Stimulated activated naive CD8-positive, alpha-beta T cell treated with anti-CD3 and anti-CD28 coated beads, Interleukin-15, Interleukin-2, amounts not matched to agents 100 U/mL and 50 U/mL, for 24 hours (primary cell): ENCODE measurements at places on chromosomes 11 and 22.

GRCh38 chr11:132648851-132649250 lies 883.5 kb downstream of the OPCML start:
- no peak for DNase-seq

DNA sequence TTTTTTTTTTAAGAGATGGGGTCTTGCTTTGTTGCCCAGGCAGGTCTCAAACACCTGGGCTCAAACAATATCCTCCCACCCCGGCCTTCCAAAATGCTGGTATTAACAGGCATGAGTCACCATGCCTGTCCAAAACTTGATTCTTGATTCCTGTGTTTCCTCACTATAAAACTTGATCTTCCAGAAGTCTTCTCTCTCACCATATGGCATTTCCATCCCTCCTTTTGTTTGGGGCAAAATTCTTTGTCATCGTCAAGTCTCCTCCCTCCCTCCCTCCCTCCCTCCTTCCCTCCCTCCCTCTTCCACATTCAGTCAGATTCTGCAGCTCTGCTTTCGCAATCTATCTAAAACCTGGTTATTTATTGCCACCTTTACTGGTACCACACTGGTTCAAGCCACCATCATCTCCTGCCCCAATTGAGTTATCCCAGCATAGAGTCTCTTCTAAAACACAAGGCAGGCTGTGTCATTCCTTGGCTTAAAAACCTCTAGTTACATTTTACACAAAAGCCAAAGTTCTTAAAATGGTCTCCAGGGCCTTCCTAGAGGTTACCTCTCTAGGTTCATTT lies 65.0 kb upstream of the HORMAD2 start:
- no peak for DNase-seq

- DNase-seq, result no peak
Measured at GRCh38 chr22:44243761-44244160, 63.0 kb downstream of the PARVG start.

DNA sequence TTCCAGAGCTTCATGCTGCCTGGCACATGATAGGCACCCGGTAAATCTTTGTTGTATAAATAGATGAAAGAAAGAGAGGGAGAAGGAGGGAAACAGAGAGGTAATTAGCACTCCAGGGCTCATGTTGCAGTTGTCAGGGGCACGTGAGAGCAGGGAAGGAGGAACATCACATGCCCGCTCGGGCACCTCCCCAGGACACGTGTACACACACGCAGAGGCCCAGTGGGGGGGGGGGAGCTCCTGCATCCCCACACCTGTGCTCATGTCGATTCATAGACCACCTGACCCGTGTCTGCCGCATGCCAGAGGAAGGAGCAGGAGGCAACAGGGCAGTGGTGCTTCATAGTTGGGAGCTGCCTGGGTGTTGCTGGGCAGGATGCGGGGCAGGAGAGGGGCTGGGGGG lies 37.1 kb upstream of the NNMT start:
- DNase-seq, result no peak

DNA sequence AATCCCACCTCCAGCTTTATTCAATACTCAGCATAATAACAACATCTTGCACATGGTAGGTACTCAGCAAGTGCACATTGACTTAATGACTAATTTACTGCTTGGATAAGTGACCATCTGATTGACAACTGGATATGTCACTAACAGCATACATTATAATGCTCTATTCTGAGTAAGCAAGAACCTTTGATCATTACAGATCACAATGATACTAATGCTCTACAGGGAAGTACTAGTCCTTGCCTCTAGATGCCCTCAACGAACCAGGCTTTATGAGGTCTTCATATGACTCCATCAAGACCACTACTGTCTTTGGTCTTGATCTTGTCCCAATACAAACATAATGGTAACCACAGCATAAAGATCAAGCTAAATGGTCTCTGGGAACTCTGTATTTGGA lies 167.6 kb upstream of the MTMR2 start:
- DNase-seq, result no peak

DNA sequence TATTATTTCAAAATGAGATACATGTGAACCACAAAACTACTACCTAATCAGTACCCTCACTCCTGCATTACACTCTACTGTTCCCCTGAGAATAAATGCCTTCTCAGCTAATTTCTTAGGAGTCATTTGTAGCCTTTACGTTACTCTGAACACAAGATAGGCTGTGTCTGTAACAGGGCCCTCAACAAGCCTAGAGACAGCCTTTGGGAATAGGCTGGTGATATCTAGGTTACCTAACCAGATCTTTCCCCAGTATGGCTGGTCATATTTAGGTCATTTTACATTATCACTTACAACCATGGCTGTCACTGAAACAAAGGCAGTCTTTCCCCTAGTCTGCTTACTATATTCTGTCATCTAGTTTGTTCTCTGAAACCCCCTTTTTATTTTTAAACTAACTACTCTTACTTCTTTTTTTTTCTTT lies 14.2 kb downstream of the ATM start:
- DNase-seq, result no peak

DNA sequence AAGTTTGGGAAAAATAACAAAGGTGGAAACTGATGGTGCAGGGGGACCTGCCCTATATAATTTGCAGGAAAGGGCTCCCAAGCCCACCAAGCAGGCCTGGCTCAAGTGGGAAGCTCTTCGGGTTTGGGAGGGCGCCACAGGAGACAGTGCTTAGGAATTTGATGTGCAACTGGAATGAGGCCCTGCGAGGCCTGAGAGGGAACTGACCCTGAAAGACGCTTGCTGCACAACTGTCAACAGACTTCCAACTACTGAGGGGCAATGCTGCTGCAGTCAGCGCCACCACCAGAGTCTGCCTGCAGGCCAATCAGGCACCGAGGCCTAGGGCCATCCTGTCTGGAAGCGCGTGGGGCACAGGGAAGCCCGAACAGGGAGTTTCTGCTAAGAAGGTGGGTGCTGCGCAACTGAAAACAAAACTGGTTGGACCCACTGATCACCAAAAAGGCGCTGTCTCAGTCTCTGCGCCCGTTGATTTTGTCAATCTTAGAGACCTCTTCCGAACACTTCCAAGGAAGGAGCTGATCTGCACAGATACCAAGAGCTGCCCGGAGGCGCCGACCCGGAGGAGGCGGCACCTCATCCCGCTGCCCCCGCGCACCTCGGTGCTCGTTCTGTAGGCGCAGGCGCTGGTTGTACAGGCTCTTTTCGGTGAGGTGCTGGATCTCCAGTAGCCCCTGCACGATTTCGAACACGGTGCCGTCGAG lies 667 bp downstream of the DGCR6L start:
- no peak for DNase-seq

GRCh38 chr11:128318856-128319474 lies 268.4 kb downstream of the ETS1 start:
- DNase-seq, result peak; percentile 84

DNA sequence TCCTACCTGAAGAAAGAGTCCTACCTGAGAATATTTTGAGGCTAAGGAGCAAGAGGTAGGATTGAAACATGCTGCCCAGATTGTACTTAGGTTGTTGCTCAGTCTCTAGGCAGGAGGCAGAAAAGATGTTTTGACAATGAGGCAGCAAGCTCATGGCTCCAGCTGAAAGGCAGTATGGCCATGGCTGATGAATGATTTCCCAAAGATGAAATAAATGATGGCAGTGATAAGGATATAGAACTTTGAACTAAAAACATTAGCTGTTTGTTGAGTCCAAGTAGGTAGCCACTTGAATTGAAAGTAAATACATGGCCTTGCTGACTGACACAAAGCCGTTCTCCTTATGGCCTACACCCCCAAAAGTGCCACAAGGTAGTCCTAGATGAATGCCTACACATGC lies 6.8 kb upstream of the NEU3 start:
- no peak for DNase-seq

GRCh38 chr11:100823360-100823759 lies 136.3 kb downstream of the ARHGAP42 start:
- no peak for DNase-seq

DNA sequence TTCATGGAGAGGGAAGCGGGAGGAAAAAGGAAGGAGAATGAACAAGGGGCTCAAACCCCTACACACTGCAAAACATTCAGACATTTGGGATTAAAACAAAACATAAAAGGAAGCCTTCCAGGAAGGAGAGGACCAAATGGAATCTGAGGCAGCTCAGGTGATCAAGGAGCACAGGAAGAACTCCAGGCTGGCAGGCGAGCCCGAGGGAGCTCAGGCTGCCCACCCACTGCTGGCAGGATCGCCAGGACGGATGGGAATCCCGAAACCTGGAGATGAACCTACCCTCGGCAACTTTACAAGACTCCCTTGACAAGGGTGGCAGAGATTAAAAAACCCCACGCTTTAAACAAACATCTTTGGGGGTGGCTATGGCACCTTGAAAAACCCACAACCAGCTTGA lies 5.0 kb upstream of the PYGM start:
- DNase-seq, result no peak

DNA sequence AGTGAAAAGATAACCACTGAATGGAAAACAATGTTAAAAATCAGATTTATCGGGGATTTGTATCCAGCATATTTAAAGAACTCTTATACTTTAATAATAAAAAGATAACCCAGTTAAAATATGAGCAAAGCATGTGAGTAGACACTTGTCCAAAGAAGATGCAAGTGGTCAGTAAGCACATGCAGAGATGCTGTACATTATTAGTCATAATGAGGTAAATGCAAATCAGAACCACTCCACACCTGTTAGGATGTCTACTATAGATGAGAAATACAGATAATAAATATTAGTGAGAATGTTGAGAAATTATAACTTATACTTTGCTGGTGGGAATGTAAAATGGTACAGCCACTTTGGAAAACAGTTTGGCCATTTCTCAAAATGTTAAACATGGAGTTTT lies 28.0 kb downstream of the QSER1 start:
- no peak for DNase-seq

DNA sequence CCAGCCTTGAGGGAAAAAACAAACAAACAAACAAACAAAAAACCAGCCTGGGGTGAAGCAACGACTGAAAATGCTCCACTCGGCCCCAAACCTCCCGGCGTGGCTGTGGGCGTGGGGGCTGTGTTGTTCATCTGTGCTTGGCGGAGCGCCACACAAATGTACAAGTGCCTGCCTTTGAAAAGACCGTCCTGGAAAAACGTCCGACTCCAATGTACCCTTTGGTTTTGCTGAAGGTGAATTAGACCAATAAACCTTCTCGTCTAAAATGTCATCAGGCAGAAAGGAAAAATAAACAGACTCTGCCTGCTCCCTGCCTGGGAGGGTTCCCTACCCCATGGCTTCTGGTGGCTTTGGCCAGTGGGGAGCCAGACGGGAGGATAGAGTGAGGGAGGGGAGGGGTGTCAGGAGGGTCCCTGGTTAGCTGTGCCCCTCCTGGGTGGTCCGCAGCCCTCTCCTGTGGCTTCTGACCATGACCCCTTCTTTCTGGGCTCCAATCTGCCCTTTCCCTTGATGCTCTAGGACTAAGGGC lies 93.9 kb downstream of the TRMU start:
- DNase-seq, result no peak

GRCh38 chr11:104219096-104219495 lies 55.1 kb upstream of the PDGFD start:
- no peak for DNase-seq

- no peak for DNase-seq
Measured at GRCh38 chr11:114092478-114092877, 33.0 kb downstream of the ZBTB16 start.

DNA sequence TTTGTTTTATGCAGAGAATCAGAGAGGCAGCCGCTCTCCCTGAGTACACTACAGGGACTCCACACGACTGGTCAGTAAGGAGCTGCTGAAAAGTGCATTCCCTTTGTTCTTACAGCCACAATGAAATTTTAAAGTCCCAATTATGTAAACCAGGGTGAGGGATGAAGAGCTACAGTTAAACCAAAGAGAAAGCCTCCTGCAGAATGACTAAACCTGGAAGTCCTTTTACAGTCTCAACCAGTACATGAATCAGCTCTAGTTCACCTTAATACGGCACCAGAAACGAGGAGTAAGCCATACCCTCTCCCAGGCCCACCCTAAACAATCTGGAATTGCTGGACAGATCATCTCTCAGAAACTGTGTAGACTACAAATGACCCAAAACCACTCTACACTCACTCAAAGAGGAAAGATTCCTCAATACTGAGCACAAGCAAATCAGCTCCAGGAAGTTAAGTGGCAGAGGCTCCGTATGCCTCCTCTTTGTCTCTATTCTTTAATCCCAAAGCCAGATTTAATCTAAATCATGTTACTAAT lies 113.1 kb downstream of the RBFOX2 start:
- DNase-seq, result no peak

DNA sequence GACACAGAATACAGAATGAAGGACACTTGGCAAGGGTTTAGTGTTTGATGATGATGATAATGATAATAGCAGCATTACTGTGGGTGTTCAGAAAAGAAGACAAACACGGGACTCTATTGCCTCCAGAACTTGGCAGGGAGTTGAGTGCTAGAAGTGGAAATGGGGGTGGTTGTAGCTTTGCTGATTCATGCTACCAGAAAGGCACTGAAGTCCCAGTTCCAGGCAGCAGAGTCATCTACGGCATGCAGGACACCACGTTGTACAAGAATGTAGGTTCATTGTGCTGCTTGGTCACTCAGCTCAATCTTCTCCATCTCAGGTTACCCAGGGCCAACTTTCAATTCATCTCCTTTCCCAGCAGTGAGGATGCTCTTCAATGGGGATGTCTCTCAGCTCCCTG lies 115.7 kb downstream of the NTM start:
- DNase-seq, result no peak

DNA sequence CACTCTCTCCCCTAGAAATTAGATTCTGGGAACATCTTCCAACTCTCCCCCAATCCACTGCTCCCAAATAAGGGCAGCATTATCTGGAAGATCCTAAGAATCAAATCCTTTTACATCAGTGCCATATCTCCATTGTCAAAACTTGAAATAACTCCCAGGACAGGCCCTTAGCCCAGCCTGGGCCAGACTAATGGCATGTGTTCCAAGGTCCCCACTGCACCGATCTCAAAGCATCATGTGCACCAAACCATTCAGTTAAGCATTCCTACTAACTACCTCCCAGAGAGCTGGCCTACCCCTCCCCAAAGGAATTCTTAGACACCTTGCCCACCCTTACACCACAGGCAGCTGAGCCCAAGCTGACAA lies 44.2 kb upstream of the POU2AF1 start:
- DNase-seq, result no peak

- DNase-seq, result no peak
Measured at GRCh38 chr11:61335355-61335710, 2.3 kb downstream of the TKFC start.

DNA sequence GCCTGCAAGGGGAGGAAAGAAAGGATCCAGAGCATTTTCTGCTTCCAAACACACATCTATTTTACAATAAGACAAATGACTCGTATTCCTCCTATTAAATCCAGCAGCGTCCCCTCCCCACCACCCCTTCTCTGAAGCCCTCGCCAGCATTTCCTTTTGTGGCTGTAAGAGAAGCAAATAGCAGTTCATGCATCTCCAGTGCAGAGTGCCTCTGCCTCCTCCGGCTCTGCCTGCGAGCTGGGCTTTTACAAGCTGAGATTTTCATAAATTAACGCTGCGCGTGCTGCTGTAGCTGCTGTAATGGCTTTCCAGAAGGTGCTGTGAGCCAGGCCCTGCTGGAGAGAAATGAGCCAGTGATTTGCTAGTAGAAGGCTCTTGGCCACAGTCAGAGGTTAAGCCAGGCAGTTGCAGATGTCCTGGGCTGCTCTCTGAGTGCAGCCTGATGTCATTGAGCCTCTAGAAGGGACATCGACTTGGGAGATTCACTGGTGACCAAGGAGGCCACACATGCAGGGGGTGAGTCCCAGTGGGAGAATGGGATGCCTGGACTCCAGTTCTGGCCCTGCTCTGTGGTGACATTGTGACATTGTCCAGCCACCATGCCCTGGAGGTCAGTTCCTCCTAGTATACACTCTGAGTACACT lies 134.5 kb upstream of the NAV2 start:
- DNase-seq, result no peak

- no peak for DNase-seq
Measured at GRCh38 chr22:48054596-48054995, 1292.1 kb downstream of the TBC1D22A start.
